Natural killer cell treated with Interleukin-12 subunit alpha and Interleukin-12 subunit beta and Interleukin-15 and Interleukin-18, amount 100 ng/mL, for 72 hours (primary cell): ENCODE measurements at places on chromosomes 11 and 22. TPM values are rescaled to one million over a fixed set of nuclear protein-coding genes. Genes with fewer than 3 reads are reported as not detected.

- DNase-seq = no peak
These were observed 16.7 kb upstream of the ALDH3B2 start for GRCh38 chr11:67691149-67691548.

Gene MUC5AC
- total RNA-seq = not detected

DNA sequence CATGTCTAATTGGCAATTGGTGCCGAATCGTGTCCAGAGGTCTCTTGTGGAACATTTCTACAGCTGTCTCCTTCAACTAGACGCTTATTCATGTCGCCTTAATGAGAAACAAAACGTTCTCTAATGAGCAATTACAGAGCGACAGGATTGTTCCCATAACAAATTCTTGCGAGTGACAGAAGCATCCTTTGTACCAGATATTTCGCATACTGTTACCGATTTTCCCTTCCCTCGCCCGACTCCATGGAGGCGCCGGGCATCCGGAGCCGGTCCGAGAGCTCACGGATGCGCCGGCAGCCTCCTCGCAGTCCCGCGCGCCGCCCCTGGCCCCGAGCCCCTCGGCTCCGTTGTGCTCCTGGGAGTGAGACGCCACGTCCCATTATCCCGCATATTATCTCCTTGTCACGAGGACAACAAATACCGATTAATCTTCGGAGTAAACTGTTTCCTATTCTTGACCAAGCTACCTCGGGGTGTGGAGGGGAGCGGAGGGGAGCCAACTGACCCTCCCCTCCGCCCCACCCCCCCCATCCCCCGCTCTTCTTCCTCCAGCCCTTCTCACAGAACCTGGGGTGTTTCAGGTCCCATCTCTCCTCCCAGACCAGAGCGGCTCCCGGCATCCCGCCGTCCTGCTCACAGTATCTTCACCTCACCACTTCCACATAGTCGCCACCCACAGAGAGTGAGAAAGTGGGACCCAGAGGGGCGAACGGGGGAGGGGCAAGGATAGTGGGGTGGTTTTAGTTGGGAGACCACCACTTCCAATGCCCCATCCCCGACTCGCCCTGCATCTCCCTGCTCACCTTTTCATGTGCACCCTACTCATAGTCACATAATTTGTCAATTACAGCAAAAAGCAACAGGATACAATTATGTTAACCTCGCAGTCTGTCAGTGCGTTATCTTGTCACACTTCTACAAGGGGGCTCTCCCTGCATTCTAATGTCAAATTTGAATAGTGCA is 11.4 kb downstream of the PAX6 start:
- no peak for DNase-seq

- DNase-seq = no peak
These were observed 113.8 kb downstream of the RBFOX2 start for GRCh38 chr22:35914665-35915476.

DNA sequence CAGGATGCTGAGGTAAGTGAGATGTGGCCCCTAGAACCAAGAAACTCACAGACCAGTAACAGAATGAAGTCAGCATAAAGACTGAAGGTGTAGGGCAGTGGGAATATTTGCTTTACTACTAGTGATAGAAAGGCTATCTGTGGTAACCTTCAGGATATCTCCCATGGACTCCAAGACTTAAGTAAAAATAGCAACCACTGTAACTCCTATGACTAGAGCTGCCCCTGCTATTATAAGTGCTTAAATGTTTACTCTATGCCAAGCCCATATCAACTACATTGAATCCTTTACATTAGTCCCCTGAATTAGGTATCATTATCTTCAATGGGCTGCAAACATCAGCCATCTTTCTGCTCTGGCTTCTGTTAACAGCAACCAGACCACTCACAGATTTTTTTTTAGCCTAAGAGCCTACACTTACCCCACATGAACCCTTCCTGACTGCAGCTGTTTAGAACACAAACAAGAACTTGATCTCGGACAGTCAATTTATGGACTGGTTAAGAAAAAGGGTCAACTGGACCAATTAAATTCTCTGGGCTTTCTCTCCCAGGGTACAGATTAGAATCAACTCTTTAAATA is 335.1 kb upstream of the API5 start:
- no peak for DNase-seq

- DNase-seq = no peak
These were observed 166.1 kb downstream of the C11orf91 start for GRCh38 chr11:33534575-33534974.

DNA sequence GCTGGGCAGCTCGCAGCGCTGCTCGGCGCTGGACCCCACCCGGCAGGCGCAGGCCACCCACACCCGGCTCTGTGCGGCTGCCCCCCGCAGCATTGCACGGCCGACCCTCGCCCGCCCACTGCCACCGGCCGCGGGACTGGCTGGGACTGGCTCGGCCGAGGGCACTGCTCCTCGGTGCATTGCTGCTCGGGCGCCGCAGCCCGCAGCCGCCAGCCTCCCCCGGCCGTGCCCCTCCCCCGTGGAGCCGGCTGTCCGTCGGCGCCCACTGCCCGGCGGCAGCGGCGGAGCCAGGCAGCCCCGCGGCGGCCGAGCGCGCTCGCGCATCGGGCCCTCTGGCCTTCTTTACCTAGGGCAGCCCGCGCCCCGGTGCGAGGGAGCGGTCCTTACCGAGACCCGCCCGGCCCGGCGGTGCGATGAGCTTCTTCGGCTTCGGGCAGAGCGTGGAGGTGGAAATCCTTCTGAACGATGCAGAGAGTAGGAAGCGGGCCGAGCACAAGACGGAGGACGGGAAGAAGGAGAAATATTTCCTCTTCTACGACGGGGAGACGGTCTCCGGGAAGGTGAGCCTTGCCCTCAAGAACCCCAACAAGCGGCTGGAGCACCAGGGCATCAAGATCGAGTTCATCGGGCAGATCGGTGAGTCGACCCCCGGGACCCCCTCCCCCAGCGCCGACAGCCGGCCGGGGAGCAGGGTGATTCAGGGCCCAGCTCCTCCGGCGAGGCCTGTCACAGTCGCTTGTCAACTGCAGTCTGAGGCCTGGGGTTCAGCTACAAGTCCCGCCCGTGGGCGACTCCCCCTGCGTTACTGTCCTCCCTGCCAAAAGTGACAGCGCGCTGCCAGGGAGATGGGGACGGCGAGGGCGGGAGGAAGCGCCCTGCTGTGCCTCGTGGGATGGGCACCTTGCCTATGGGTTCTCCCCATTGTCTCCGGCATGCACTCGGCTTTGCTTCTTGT is 516 bp downstream of the VPS26B start:
- DNase-seq = no peak

DNA sequence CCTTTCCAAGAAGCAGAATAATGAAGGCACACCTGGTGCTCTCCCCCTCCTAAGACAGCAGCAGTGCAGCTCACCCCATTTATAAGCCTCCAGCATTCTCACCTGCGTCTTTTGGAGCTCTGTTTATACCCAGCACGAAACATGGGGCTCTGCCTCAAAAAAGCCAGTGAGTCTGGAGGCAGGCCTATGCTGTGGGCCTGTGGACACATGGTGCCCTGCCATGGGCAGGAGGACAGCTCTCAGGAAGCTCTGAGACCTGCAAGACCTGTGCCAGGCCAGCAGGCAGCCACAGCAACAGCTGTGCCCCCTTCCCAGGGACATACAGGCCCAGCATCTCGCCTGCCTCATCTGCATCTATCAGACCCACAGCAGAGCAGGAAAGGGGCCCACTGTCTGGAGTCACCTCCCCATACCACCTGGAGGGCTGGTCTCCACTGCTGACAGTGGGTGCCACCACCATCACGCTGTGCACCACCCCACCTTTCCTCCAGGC is 64.2 kb downstream of the DGCR2 start:
- DNase-seq = peak; percentile 12

Gene MUC6
- total RNA-seq = not detected

Gene MS4A4A
- total RNA-seq = not detected

Gene LGR4
- 0.05 TPM for total RNA-seq

DNA sequence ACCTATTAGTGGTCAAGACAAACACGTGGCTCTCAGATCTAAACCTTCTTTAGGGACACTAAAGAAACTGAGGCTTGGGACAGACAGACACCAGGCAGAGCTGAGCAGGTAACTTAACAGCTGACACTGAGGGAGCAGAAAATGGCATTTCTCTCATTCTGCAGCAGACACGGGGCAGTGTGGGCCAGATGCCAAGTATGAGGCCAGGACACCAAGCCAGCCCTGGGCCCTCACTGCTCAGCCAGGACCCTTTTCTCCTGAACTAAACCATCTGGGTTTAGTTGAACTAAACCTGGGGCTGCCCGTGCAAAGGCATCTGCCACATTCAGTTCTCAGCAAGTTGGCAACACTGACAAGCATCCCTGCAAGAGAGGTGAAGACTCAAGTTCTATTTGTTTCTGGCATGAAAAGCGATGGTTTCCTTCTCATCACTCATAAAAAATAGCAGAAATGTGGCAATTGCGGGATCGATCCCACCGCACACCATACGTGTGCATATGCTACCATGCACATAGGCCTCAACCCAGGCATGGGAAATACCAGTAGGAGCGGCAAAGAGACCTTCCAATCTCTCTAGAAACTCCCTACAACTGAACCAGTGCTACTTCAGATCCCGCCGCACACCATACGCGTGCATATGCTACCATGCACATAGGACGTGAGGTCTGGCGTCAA is 100.1 kb upstream of the BID start:
- no peak for DNase-seq

Gene FXYD2
- 1.5 TPM for total RNA-seq

Gene TIGD3
- 1.3 TPM for total RNA-seq

Gene MAPK11
- total RNA-seq = 10.2 TPM

GRCh38 chr11:20762116-20762844 is 92.9 kb downstream of the NELL1 start:
- DNase-seq = no peak

DNA sequence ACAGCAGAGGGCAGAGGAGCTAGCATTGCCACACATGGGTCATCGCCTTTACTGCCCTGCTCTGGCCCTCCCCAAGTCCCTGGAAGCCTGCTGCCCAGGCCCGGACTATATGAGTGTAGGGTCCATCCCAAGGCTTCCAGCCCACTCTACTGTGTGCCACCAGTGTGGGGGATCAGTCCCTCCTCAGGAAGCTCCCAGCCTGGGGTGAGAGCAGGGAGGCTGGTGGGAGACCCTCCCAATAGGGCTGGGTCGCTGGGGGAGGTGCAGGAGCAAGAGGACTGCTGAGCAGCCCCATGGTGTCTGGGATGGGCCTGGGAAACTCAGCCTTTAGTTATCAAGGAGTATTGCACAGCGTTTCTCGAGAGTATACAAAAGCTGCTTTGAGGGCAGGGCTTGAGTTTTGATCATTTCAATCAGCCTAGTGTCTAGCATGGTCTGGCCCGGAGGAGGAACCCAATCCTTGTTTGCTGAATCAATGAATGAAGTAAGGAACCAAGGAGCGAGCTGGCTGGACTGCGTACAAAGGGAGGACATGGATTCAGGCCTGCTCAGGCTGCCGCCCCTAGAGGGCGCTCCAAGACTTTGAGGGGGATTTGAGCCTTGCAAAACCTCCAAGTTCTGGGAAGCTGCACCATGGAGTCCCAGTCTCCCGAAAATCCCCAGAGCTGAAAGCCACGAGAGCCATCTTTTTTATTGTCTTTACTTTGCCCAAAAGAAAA is 89.0 kb upstream of the PARVA start:
- DNase-seq = no peak

DNA sequence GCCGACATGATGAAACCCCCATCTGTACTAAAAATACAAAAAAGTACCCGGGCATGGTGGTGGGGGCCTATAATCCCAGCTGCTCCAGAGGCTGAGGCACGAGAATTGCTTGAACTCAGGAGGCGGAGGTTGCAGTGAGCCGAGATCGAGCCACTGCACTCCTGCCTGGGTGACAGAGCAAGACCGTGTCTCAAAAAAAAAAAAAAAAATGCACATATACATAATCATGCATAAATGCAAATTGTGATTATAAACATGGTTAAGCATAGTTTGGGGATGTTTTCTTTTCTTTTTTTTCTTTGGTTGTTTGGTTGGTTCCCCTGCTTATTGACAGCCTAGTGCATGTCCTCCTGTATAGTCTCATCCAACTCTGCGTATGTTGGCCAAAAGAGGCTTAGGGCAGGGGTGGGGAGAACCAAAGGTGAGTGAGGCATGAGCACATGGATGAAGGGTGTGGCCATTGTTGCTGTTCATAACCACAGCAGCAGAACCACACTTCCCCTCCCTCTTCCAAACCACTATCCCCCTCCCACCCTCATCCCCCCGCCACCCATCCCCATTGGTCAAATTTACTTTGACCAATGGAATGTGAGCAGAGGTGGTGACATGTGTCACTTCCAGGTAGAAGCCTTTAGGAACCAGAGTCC is 6.9 kb upstream of the VPS37C start:
- no peak for DNase-seq

GRCh38 chr22:43198936-43199335 is 12.0 kb upstream of the TTLL12 start:
- DNase-seq = no peak

- no peak for DNase-seq
These were observed 554.6 kb downstream of the OPCML start for GRCh38 chr11:132977746-132978145.

DNA sequence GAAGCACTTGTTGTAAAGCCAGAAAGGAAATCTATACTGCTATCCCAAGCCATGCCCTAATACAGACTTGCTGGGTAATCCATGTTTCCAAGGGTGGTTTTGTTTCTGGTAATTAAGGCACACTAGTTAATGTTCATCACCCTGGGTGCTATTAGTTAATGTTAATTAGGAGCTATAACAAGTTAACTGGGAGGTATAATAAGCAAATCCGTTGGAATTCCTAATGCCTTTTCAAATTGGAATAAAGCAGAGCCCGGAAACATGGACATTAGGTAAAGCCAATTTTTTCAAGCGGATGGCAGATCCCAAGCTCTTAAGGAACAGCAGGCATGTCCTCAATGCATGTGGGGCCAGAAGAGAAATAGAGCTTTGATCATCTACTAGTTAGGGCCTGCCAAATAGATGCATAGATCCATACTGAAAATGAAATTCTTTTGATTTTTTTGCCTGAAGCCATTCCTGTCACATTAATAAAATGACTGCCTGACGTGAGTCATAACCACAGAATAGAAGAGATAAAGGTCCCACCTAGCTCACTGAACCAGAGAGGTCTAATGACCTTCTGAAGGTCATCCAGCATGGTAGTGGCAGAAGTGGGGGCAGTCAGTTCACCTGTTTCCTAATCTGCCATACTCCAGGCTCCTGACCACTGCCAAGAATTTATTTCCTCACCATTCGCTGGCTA is 28.5 kb upstream of the CCDC34 start:
- DNase-seq = no peak

Gene NCAM1
- total RNA-seq = 54.2 TPM

Gene ALKBH3
- 38.7 TPM for total RNA-seq
